ENCODE measurements at places on chromosomes 11 and 22.

GRCh38 chr11:3942956-3943497 lies 87.6 kb downstream of the STIM1 start:
- no peak for DNase-seq

- DNase-seq, result no peak
These were observed 41.7 kb downstream of the SHISAL1 start for GRCh38 chr22:44271010-44271500.

DNA sequence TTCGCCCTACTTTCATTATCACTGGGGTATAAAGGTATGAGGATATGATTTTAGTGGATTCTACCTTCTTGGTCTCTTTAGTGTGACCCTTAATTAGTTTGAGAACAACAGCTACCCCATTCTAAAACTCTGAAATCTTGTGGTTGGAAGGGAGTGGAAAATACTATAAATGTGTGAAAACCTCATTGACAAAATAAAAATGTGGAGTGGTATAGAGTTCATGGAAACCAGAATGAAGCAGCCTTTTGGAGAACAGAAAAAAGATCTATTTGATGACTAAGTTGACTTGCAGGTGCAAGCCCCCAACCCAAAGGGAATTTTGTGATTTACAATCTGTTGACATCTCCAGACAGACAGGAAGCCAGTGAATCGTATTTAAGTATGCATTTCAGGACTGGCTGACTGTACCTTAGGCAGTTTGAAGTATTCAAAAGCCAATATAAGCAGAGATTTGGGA lies 75.8 kb downstream of the GAS2 start:
- no peak for DNase-seq

GRCh38 chr22:46749682-46750529 lies 11.9 kb upstream of the CERK start:
- DNase-seq, result no peak

GRCh38 chr11:66906061-66906733 lies 49.3 kb downstream of the LRFN4 start:
- DNase-seq, result no peak

- DNase-seq, result peak; percentile 10
These were observed 1060.1 kb downstream of the NTM start for GRCh38 chr11:132430429-132431062.

DNA sequence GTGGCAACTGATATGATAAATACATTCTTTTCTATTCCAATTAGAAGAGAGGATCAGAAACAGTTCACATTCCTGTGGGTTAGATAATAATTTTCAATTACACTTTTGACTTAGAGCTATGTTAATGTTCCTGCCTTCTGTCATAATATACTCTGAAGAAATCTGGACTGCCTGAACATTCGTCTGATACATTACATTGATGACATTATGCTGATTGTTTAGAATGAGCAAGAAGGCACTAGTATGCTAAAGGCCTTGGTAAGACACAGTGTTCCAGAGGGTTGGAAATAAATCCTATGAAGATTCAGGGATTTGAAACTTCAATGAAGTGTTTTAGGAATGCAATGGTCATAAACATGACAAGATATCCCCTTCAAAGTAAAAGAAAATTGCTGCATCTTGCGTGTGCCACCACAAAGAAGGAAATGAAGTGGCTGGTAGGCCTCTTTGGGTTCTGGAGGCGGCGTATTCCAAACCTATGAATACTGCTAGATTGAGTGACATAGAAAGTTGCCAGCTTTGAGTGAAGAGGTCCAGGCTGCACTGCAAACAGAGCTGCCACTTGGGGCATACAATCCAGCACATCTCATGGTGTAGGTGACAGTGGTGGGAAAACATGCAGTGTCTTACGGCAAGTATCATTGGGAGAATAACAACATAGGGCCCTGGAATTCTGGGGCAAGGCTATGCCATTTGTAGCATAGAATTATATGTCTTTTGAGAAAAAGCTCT lies 21.2 kb upstream of the PDE3B start:
- no peak for DNase-seq

DNA sequence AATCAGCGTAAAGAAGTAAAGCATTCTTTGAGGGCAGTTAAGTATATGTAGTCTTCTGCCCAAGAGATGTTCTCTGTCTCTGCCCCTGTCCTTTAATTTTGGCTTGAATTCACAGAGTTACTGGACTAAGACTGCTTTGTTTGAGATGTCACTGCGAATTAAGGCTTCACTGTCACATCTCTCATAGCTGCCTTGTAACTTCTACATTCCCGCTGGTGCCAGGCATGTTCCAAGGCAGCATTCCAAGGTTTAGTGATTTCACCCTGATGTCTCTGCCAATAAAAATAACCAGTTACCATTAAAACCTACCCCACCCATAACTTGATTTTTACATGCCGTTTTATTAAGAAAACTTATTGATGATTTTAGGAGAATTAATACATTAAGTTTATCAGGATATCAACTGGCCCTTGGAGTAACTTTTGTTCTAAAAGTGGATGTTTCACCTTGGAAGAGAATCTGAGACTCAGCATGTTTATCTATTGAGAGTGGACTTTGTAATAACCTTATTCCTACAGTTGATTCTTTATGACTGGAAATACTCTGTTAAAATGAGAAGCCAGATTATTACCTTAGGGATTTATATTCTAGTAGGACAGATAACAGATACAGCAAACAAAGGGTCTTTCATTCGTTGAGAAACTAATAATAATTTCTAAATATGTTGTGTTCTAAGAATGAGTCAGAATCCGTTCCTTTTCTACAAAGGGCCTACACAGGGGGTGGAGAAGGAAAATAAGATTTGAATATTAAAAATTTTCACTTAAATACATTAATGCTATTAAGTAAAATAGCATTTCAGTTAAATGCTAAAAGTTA lies 110.2 kb downstream of the UVRAG start:
- DNase-seq, result no peak

GRCh38 chr11:19918302-19919049 lies 205.8 kb downstream of the NAV2 start:
- no peak for DNase-seq

- DNase-seq, result no peak
These were observed 263.6 kb downstream of the KIRREL3 start for GRCh38 chr11:126736682-126737572.

DNA sequence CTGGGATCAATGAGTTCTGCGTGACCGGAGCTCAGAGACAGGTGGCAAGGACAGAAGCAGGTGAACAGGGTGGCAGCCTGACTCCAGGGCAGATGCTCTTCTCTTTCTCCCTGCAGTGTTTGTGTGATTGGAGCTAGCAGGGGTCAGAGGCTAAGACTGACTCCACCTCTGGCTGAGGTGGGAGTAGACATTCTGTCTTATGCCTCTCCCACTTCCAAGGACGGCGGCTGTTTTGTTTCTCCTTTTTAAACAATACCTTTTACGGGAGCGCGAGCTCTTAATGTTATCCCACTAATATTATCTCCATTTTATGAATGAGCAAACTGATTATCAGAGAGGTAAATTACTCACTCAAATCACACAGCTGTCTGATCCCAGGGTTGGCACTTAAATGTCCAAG lies 323.7 kb downstream of the MIAT start:
- DNase-seq, result no peak

DNA sequence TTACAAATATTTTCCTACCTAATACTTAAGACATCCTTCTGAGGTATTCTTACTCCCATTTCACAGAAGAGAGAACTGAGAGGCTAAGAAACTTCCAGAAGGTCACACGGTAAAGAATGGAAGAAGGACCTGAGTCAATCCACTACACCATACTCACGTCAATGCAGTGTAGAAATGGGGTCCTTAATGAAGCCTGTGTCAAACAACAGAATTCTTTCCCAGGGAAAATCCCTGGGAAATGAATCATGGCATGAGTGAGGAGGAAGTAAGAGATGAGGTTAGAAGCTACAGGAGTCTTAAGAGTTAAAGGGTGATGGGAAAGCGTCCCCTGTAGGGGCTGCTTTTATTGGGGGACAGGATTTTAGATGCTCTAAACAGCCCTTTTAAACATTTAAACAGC lies 147.9 kb downstream of the C11orf91 start:
- no peak for DNase-seq

- DNase-seq, result no peak
These were observed 1.0 kb downstream of the REXO2 start for GRCh38 chr11:114440121-114440860.

DNA sequence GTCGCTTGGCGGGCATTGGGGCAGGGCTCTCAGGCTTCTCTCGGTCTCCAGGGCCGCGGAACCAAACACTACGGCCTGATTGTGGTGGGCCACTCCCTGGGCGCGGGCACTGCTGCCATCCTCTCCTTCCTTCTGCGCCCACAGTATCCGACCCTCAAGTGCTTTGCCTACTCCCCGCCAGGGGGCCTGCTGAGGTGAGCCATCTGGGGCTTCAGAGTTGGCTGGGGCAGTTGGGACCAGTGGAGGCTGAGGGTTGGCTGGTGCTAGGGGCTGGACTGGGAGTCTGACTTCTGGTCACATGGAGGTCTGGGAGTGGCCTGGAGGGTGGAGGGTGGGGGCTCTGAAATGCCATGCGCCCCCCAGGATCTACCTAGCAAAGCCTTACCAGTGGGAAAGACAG lies 15.3 kb upstream of the MYRF start:
- no peak for DNase-seq

DNA sequence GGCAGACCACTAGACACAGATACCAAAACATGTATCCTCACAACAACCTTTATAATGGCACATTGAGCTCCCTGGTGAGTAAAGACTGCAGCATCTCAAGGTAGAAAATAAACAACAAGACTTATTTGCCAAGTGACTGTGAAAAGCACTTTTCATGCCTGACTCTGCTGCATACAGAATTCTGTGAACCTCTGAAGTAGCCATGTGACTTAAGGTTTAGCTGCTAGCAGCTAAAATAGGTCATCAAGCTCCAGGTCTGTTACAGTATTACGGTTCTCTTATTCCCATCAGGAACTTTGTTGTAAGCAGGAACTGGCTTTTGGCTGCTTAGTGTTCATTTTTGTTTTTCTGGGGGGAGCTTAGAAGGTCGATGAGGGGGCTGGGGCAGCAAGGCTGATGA lies 139.4 kb downstream of the PAX6 start:
- no peak for DNase-seq

DNA sequence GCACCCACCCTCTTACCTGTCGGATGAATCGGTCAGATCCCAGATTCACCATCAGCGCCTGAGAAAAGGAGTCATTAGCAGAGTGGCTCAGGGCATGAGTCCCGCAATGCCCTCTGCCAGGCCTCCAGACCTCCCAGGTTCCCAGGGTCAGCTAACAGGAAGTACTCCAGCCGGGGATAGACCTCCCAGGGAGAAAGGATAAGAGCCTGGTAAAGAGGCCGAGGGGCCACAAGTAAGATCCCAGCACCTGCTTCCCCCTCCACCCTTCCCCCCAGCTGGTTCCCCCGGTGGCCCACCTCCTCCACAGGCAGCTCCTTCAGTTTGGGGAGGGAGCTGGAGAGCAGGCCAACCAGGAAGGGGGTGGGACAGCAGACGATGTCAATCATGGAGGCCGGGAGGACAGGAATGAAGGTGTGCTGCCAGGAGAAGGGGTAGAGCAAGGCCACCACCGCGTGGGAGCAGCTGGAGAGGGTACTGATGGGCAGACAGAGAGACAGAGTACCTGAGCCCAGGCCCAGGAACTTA lies 16.4 kb downstream of the RPL27A start:
- DNase-seq, result no peak

GRCh38 chr22:31378123-31378522 lies 21.3 kb upstream of the DRG1 start:
- no peak for DNase-seq
